ENCODE measurements at places on chromosomes 1 and 21.

DNA sequence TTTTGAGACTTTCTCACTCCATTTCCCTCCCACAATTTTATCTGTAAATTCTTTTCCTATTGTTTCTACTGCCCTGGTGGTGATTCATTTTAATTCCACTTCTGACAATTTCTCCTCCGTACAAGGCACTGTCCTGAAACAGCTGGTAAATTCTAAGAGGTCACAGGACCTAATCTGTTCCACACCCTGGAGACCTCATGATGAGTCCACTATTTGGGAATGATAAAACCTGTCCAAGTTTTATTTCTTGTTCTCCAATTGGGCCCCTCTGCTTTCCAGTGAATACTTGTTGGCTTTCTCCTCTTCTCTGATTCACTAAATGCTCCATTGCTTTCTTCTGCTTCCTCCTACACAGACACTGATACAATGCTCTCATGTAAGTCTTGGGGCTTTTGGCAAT is 343.1 kb upstream of the DUSP10 start:
- no peak for DNase-seq

- no peak for DNase-seq
Measured at GRCh38 chr1:183270541-183271141, 84.6 kb downstream of the LAMC2 start.

DNA sequence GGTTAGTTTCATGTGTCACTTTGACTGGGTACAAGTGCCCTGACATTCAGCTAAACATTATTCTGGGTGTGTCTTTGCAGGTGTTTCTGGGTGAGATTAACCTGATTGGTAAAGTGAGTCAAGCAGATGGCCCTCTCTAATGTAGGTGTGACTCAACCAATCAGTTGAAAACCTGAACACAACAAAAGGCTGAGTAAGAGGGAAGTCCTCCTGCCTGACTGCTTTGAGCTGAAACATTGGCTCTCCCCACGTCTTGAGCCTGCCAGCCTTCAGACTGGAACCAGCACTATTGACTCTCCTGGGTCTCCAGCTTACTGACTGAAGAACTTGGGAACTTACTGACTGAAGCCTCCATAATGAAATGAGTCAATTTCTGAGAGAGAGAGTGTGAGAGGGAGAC is 70.0 kb upstream of the C21orf91 start:
- DNase-seq, result no peak

GRCh38 chr1:86823386-86823785 is 90.5 kb downstream of the SELENOF start:
- DNase-seq, result no peak

DNA sequence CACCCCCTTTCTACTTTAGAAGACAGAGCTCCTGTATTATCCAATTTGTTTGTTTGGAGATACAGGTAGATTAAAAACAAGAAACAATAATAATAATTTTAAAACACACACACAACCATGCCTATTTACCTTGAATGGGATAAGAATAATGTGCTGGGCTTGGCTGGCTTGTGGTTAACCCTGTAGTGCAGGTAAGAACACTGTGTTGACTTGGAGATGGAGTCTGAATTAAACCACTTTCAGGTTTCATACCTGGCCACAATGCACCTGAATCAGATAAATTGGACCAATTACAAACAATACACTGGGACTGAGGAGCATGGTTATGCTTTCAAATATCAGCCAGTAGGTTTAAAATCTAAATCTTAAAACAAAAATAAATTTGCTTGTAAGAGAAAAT is 60.8 kb downstream of the EYA3 start:
- DNase-seq, result no peak

DNA sequence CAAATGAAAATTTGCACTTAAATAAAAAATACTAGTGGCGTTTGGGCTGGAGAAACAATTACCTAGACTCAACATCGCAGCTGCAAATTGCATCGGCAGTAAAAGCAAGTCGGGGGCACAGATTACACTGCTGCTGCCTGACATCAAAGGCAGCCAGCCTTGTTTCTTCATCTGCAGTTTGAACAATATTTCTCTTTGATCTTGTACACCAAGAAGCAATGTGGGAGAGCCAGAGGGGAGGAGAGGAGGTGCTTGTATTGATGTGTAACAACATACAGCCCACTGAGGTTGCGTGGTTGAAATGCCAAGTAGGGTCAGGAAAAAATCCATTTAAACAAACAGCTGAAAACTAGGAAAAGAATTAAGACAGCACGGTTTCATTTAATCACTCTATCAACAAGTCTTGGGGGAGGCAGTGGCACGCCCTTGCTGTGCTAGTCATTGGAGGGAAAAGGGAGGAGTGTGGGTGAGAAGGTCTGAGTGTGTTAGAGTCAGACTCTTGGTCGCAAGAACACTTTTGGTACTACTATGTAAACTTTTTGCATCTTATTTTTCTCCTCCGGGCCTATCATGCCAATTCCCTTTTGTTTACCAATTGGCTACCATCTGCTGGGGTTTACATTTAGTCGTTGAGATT is 456.5 kb downstream of the OMA1 start:
- no peak for DNase-seq

GRCh38 chr1:33074193-33074945 is 6.6 kb upstream of the AZIN2 start:
- DNase-seq, result no peak

DNA sequence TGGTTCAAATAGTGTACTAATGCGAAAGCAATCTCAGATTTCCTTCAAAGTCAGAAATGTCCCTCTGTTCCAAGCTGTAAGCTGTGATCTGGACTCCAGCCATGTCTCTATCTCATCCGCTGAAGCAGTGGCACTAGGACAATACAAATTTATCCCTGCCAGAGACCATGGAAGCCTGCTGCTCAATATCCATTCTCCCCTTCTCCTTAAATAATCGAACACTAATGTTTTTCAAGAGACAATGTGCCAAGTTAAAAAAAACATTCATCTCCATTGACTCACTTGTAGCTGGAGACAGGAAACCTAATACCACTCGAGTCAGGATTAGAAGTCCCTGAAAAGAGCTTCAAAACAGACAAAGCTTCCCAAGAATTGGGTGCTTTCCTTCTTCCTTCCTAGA is 38.5 kb upstream of the PGBD5 start:
- DNase-seq, result no peak

- DNase-seq, result no peak
Measured at GRCh38 chr1:227357171-227357926, 39.1 kb upstream of the CDC42BPA start.

DNA sequence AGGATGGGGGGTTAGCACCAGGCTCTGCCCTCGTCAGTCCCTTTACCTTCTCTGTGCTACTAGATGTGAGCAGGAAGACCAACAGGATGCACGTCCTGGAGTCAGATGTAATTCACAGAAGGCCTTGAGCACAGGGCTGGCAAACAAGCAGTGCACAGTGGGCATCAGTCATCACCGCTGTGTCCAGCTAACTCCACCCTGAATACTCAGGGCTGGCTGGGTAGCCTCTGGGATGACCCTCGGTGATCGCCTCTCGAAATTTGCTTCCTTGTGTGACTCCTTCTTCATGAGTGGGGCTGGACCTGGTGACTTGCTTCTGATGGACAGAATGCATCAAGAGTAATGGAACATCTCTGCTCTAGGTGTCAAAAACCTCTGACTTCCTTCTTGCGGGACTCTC is 92.2 kb upstream of the TMPRSS2 start:
- DNase-seq, result no peak

DNA sequence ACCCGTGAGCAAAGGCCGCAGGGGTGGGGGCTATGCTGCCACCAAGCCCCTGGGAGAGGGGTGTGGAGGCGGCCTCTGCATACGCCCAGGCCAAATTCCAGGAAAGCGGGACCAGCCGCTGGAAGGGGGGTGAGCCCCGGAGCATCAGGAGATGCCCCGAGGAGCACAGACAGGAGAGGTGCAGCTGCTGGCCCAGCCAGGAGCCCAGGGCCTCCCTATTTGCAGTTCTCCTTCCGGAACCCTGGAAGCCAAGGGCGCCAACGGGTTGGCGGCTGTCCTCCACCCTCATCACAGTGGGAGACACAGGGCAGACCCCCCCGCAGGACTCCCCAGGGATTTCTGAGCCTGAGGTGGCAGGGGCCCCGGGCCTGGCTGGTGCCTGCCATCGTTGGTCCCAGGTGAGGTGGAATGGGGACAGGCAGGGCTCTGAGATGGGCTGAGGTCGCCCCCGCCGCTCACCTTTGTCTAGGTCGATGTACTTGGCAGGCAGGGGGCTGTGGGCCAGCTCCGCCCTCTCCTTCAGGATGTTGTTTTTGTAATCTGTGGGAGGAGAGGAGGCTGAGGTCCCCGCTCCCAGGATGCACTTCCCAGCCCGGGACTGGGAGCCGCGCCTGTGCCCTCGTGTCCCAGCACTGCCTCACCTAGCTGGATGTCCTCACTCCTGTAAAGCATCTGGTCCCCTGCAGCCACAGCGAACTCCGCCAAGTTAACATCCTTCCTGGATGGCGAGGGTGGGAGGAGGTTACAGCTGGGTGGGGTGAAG is 4.4 kb upstream of the DVL1 start:
- DNase-seq, result no peak

DNA sequence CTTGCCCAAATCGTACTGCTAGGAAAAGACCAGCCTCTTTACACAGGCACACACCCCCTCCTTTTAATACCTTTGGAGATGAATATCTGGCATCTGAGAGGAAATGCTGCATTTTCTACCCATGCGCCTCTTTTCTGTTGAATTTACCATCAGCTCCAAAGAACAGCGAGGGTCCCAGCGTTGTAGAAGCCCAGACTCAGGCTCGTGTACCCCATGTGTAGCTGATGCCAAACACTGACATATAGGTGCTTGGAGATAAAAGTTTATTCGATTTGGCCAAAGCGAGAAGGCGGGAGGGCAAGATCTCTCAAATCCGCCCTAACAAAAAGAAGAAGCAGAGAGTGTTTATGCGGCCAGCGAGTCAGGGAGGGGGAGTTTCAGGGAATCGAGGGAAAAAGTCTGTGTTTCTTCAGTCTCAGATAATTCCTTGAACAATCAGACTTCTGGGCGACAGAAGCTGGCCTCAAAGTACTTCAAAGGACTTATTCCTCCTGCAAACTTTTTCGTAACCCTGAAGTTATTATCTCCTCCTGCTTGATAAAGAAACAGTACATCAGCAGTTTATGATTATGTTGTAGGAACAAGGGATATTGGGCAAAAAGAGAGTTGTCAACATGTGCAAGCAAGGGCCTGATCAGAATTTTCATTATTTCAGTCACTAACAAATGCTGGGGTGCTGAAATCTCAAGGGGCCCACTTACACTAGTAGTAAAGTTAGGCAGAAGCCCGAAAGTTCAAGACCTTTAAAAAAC is 642 bp upstream of the CREG1 start:
- no peak for DNase-seq

GRCh38 chr1:35555212-35555584 is 2.0 kb downstream of the KIAA0319L start:
- DNase-seq, result no peak

- no peak for DNase-seq
Measured at GRCh38 chr1:93438716-93439115, 9.2 kb upstream of the FNBP1L start.

DNA sequence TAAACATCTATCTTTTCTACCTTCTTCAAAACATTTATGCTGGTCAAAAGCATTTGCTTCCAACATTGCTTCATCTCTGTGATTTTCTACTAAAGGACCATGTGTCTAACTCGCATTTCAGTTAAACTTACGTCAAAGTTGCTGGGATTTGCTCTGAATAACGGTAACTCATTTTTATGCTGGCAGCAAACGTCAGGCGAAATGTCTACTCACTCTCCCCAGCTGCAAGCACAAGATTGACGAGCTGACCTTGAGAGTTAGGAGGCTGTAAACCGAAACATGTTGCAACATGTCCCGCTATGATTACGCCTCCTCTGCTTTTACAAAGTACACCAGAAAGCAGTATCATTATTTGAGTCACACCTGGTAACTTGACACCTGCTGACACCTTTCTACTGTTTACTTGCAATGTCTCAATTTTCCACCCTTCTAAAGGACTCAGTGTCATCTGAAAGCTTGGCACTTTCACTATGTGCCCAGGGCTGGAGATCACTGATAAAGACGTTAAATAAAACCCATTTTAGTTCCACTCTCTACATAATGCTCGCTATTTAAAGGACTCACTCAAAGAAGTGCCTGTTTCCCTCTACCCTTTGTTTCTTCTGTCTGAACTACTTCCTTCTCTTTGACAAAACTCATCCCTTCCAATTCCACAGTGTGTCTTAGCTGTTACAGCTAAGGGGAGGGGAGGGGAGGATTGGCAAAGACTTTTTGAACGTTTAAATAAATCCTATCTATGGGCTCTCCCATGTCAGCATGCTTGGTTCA is 111.9 kb downstream of the PTPN14 start:
- DNase-seq, result peak; percentile 4

- no peak for DNase-seq
Measured at GRCh38 chr1:81358151-81358550, 442.6 kb upstream of the ADGRL2 start.

- no peak for DNase-seq
Measured at GRCh38 chr1:205610036-205610435, 21.8 kb downstream of the ELK4 start.

DNA sequence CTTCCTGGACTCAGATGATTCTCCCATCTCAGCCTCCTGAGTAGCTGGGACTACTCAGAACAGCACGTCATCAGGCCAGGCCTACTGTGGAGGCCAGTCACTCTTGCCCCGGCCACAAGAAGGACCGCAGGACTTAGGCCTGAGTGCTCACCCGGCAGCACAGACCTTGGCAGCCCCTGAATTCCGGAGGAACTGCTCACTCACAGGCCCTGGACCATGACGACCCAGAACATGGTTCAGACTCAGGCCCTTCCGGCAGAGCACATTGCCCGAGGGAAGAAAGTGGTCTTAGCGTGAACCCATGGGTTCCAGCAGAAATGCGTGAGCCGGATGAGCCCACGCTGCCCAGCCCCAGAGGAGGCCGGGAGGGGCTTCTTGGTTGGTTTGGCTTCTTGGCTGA is 177.3 kb upstream of the TMEM51 start:
- no peak for DNase-seq

GRCh38 chr1:145916745-145917144 is 1.8 kb downstream of the PEX11B start:
- DNase-seq, result no peak

- no peak for DNase-seq
Measured at GRCh38 chr21:29320031-29320430, 21.3 kb downstream of the BACH1 start.

GRCh38 chr1:9594471-9595155 is 5.9 kb downstream of the TMEM201 start:
- DNase-seq, result no peak
